ENCODE measurements at places on chromosomes 3 and 15.

- DNase-seq = no peak
These were observed 268.4 kb upstream of the CHRM5 start for GRCh38 chr15:33699691-33700447.

- no peak for DNase-seq
These were observed 20.6 kb downstream of the CMTM6 start for GRCh38 chr3:32481791-32482631.

- no peak for DNase-seq
These were observed 2.1 kb upstream of the HDC start for GRCh38 chr15:50267577-50267976.

GRCh38 chr15:98931004-98931403, 76.6 kb downstream of the PGPEP1L start:
- no peak for DNase-seq

Measured in LoVo (cell line).